ENCODE measurements at places on chromosomes 3 and 15. TPM values are rescaled to one million over a fixed set of nuclear protein-coding genes. Genes with fewer than 3 reads are reported as not detected.

- DNase-seq = no peak
Measured at GRCh38 chr3:39407259-39407629, 724 bp downstream of the RPSA start.

DNA sequence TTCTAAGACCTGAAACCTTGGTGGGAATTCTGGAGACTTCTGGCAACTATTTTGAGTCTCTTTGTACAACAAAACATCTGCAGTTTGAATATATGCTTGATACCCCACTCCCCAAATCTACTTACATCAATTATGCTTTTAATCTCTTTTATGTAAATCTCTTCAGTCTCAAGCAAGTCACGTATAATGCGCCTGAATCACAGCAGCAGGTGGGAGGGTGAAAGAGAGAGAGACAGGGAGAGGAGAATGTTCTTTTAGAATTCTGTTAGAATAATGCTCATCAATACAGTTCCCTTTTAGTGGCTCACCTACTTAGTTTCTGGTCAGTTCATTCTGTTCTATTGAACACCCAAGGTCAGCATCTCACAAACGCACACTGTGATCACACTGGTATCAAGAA is 22.2 kb upstream of the B3GNT5 start:
- no peak for DNase-seq

GRCh38 chr3:187310226-187310625 is 18.7 kb upstream of the MASP1 start:
- DNase-seq = no peak

DNA sequence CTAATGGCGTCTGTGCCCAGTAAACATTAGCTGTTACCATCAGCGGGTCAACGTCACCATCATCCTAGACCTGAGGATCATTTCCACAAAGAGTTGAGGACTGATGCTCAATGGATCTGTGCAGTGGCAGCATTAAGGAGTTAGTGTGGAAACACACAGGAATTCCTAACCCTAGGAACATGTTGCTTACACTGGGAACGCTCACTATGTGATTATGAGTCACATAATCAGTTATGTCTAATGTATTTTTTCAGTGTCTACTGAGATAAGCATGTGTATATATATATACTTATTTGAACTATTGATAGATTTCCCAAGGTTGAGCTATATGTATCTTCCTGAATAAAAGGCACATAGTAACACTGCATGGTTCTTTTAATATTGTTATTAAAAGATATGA is 19.0 kb downstream of the ARNT2 start:
- DNase-seq = no peak

DNA sequence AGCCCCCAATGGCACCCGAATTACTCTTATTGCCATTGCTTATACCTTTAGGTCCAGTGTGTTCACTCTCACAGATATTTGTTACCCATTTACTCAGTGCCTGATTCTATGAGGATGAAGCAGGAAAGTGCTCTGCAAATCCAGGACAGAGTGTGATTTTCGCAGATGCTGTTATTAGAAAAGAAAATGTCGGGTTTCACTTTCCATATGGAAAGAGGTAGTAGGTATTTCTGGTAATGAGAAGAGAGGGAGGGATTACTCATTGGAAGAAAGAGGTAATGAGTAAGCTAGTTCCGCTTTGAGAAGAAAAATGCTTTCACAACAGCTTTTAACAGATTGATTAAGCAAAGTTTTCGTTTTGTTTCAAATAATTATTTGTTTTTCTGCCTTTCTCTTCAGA is 336.3 kb upstream of the CFAP20DC start:
- DNase-seq = no peak

DNA sequence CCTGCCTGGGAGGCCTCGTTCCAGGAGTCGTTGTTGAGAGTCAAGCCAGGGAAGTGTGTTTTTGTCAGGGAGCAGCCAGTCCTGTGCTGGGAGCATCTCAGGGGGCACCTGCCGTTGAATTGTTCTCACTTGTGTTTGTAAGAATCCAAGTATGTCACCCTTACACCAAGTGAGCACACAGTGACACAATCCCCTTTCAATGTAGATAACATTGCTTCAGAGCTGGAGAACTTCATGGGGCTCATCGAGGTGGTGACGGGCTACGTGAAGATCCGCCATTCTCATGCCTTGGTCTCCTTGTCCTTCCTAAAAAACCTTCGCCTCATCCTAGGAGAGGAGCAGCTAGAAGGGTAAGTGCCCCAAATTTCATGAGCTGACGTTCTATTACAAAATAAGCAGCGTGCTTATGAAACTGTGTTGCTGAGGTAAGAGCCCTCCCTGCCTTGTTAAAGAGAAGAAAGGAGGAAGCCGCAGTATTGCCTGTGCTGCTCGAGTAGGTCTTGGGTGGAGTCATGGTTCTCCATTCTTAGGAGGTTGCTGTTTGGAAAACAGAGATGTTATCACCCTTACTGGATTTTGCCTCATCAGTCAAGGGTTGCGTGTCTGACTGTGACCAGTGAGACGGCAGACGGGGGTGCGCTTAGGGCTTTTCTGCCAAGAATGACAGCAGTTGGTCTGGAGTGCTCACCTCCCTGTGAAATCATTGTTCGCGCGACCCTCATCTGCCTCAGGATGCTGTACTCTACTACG is 108.1 kb downstream of the PGPEP1L start:
- DNase-seq = no peak

- DNase-seq = no peak
Measured at GRCh38 chr3:192884777-192885773, 32.6 kb downstream of the MB21D2 start.

DNA sequence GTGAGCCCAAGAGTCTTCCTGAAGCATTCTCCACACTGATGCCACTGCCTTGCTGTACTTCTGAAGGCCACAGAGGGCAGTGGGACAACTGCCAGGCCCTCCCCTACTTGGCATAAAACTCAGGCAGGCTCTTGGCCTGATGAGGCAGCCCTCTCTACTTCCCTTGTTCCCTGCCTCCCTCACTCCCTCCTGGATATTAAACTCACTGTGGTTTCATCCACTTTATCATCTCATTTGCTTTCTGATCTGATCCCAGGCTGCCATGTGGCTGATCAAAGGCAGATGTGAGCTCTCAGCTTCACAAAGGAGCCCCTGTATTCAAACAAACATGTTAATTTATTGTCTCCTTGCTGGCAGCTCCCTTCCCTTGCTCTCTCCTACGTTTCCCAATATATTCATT is 533.5 kb downstream of the IGSF11 start:
- DNase-seq = no peak

- DNase-seq = no peak
Measured at GRCh38 chr15:70426096-70426821, 328.5 kb upstream of the TLE3 start.

Gene MRPL46
- 32.4 TPM for total RNA-seq

Gene ULK4
- 16.7 TPM for total RNA-seq
